Stimulated activated CD8-positive, alpha-beta memory T cell treated with anti-CD3 and anti-CD28 coated beads, Interleukin-4, amount 100 ng/mL, for 1 hour (primary cell): ENCODE measurements at places on chromosomes 1 and 21.

- DNase-seq = no peak
Observed at GRCh38 chr1:29052941-29053340, 70.8 kb downstream of the TMEM200B start.

DNA sequence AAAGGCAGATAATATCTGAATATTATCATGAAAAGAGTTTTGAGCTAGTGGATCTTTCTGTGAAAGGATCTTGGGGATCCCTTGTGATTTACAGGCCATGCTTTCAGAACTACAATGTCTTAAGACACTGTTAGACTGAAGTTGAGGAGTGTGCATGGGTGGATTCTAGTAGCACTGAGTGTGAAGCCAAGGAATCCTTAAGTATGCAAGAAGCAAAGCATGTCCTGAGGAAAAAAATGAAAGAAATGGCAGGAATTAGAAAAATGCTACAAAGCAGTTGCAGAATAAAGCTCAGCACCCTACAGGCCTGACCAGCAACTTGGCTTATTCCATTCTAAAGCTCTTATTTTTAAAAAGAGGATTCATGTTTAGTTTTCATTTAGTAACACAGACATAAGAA, 11.9 kb downstream of the STX6 start:
- DNase-seq = no peak

DNA sequence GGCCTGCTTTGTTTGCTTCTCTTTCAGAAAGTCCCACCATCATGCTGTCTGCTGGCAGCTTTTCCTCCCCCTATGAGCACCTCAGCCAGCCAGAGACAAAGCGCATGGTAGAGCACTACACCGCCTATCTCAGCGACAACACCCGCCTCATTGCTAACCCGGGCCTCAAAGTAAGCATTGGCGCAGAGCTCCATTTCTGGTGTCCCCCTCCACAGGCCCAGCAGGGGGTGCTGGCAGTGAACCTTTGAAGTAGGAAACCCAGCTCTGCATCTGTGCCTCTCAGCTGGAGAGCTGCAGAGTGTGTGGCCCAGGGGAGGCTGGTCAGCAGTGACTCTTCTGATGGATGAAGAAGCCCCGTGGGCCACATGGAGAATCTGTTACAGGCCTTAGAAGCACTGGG, 81.2 kb upstream of the RAVER2 start:
- DNase-seq = no peak

DNA sequence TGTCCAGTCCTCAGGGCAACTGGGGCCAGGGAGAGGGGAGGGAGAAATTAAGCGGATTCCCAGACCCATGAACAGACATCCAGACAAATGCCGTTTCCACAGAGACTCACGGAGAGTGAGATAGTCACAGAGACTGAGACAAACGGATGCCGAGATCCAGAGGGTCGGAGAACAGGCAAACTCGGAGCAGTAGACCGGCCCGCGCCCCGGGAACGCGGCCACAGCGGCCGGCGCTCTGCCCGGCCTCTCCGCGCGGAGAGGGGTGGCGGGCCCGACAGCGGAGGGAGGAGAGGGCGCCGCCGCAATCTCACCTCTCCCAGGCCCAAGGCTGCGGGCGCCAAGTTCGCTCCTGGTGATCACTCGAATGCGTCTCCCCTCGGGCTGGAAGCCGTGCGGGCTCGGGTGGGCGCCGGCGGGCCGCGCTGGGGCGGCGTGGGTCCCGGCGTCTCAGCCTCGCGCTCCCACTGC, 831 bp upstream of the FOXD2 start:
- DNase-seq = no peak

GRCh38 chr1:87062687-87063086, 148.3 kb downstream of the HS2ST1 start:
- no peak for DNase-seq

- DNase-seq = no peak
Observed at GRCh38 chr21:33747420-33747819, 105.1 kb downstream of the ITSN1 start.

DNA sequence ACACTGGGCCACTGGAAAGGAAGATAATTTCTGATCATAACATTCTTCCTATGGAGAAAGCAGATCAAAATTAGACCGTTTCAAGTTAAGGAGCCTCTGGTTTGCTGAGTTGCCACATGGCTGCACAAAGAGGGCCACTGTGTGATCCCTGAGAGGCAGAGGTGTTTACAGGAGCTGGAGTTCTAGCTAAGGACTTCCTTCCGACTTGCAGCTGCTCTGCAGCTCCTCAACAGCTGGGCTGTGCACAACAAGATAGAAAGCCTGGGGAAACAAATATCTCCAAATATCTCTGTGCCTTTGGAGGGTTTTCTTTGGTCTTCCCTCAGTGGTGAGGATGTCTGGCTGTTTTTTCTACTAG, 26.8 kb downstream of the GADD45A start:
- no peak for DNase-seq

- DNase-seq = no peak
Observed at GRCh38 chr1:41754540-41754939, 164.2 kb downstream of the HIVEP3 start.
